AG20443 (cell line): ENCODE measurements at places on chromosomes 11 and 22.

- DNase-seq: no peak
Observed at GRCh38 chr11:118537409-118537980, 6.5 kb downstream of the TMEM25 start.

DNA sequence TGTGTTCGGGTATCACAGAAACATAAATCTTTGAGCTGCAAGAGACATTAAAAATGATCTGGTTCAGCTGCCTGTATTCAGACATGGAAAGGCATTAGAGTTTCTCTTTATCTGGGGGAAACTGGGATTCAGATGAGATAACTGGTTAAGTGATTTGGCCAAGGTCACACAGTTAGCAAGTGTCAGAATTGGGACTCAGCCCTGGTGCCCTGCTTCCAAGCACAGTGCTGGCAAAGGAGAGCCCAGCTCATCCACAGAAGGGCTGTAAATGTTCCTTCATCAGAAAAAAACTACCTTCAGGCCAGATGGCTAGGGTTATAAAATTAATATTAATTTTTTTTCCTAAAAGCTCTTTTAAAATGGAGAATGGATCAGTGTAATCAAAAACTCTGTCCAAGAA, 20.4 kb upstream of the CADM1 start:
- no peak for DNase-seq

DNA sequence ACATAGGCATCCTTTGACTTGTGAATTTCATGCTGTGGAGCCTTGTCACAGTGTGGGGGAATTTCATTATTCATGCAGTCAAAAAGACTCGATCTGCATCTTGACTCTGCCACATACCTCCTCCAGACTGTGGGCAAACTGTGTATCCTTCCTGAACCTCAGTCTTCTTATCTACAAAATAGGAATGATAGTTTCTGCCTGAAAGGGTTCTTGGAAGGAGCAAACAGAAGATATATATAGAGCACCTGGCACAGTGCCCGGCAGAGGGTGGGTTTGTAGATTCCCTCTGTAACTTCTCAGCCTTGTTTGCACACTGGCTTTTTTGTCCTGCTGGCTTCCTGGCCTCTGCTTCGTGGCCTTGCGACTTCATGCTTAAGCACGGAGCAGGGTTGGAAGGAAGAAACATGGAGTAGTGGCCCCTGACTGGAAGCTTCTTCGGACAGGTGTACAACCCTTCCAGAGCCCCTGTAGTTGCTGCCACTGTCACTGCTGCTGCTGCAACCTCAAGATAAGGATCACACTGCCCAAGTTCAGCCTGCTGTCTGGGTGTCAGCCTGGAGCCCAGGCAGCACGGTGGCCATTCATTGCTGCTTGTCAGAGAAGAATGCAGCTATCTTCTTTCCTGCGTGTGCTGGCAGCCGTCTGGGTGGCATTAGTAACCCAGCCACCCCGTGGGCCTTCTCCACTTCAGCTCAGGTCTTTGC, 106.4 kb downstream of the MICAL2 start:
- no peak for DNase-seq

DNA sequence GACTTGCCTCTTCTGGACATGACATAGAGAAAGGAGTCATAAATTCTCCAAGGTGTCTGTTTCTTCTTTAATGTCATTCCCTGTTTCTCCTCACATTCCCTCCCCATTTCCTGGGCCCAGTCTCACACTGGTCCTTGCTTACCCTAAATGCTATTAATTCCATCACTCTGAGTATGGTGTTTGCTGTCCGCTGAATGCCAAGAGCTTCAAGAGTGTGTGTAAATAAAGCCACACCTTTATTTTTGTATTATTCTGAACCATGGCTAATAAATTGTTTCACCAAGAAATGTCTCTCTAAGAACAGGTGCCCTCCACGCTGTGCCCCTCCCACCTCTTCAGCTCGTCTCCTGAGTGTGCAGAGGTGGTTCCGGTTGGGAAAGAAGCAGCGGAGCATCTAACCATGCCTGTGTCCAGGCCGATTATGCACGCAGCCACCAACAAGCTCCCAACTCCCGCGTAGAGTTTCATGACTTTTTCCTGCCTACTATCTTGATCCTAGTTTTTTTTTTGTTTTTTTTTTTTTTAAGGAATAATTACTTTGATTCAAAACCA, 8.6 kb downstream of the TMEM121B start:
- no peak for DNase-seq

- DNase-seq: no peak
Observed at GRCh38 chr11:57536947-57537619, at the start of gene SMTNL1. Gene SMTNL1, plus strand, starts transcription at chr11:57537595. Its CDS starts 5,048 bp downstream, at chr11:57542643.

DNA sequence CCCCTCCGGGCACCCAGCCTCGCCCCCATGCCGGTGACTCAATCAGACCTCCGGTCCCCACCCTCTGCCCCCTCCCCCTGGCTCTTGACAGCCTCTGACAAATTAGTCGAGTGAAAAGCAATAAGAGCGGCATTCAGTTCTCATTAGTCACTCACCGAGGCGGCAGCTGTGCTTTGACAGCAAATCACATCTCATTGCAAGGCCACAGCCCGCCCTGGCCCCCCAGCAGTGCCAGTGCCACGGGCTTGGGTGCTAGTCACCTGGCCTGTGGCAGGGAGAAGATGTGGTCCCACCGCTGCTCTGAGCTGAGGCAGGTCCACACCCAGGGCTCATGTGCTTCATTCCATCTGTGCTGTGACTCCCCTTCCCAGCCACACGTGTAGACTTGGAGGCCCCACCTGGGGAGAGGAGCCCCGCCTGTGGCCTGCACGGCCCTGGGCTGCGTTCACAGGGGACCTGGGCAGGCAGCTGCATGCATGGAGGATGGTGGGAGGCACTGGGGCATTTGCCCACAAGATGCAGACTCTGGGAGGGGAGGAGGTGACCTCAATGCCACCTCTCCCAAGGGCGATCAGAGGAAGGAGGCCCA, 7.4 kb upstream of the TH start:
- peak; percentile 59 for DNase-seq

GRCh38 chr11:96159968-96160367, 183.0 kb downstream of the MAML2 start:
- no peak for DNase-seq

DNA sequence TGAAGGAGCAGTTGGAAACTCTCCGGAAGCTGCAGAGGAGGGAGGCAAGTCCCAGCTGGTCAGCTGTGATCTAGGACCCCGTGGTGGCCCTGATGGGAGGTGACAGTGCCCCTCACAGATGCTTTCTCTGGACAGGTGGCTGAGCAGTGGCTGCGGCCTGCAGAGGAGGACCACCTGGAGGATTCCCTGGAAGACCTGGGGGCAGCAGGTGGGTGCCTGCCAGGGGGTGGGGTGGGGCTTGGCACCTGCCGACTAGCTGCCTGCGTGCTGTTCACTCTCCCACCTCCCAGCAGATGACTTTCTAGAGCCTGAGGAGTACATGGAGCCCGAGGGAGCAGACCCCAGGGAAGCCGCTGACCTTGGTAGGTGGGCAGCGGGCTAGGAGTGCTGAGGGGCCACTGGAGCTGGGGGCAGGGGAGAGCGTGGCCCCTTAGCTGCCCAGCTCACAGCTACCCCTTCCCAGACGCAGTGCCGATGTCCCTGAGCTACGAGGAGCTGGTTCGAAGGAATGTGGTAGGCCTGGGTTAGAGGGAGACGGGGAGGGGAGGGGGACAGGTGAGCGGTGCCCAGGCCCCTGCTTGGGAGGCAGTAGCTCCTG, 3.1 kb downstream of the SCO2 start:
- no peak for DNase-seq

DNA sequence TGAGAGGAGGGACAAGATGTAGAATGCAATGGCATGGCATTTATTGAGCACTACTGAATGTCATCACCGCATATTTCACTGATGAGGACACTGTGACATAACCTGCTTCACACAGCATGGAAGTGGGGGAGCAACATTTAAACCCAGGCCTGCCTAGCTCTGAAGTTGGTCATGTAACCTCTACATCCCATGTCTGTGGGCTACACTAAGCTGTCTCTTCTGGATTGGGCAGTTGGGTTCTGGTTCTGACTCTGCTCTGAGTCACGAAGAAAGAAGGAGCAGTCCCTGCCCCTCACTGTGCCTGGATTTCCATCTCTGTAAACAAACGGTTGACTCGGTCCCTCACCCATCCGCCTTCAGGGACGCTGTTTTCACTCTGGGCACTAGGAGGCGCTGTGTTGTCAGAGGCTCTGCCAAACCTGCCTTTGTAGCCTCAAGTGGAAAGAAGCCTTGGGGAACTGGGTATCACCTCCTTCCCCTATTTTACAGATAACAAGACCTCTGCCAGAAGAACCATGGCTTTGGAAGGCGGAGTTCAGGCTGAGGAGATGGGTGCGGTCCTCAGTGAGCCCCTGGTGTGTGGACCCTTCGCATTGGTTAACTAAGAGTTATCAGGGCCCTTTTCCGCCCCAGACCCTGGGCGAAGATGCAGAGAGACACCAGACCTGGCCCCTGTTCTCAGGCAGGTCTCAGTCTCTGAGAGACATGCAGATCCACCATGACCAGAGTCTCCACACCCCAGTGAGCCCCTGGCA, 12.7 kb upstream of the ARHGEF17 start:
- peak; percentile 85 for DNase-seq

- no peak for DNase-seq
Observed at GRCh38 chr11:110159476-110159875, 66.3 kb downstream of the ZC3H12C start.

GRCh38 chr11:95429376-95429907, 198.4 kb upstream of the SESN3 start:
- no peak for DNase-seq

GRCh38 chr11:125376117-125376516, 119.9 kb downstream of the FEZ1 start:
- no peak for DNase-seq

GRCh38 chr22:38843201-38843656, 599 bp downstream of the NPTXR start:
- peak; percentile 81 for DNase-seq

DNA sequence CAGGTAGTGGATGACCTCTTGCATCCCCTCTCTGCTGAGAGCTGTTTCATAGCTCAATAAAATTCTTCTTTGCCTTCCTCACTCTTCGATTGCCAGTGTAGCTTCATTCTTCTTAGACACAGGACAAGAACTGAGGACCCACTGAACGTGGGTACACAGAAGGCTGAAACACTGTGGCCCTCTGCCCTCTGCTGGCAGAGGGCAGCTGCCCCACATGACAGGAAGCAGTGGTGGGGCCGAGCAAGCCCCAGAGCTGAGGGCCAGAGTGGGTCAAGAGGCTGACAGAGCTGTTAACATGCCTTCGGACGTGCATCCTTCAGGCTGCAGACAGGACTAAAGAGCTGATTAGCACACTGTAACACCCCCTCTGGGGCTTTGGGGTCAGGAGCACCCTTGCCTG, 15.6 kb downstream of the SMC1B start:
- no peak for DNase-seq

DNA sequence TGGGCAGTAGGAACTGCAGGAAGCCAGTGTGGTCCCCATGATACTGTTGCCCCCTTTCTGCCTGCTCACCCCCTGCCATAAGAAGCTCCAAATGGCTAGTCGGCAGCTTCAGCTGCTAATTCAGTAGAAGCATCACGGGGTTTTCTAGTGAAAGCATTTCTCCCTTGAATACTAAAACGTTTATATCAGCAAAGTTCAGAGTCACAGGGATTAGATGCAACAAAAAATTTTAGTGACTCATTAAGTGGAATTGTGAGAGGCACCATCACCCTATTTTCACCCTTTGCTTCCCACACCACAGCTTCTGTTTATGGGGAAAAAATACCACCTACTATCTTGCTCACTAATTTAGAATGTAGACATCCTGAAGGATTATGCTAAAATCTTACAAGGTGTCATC, 25.2 kb downstream of the RAB39A start:
- no peak for DNase-seq

DNA sequence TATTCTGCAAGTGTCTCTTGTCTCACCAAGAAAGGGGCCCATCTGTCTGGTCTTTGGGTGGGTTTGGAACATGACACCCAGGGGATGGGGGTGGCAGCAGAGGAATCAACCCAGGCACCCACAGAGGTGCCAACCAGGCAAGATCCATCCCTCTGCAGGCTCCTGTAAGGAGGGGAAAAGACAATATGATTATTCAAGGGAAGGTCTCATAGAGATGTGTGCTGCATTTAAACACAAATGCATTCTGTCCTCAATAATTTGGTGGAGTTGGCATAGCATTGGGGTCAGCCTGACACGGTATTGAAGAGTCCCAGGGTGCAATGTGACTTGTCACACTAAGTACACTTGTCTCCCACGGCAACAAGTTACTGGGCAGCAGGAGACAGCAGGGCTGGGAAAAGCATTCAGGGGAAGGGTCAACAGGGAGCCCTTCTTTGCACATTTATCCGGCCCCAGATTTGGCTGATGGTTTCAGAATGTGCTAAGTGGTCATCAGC, 33.1 kb upstream of the SPON1 start:
- no peak for DNase-seq

DNA sequence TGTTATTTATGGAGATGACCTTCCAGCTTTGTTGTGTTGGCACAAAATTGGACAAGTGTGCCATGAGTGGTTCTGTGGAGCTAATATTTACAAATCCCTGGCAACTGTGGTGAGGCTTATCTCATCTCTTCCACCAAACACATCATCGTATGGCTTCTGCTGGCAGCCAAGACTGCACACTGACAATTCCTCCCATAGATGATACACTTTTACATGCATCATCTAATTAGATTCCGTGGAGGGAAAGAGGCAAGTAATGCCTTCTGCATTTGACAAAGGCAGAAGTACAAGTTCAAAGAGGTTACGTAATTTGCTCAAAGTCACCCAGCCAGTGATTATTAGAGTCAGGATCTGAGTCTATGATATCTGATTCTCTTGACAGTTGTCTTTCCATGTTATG, 62.7 kb upstream of the KIRREL3 start:
- DNase-seq: no peak

DNA sequence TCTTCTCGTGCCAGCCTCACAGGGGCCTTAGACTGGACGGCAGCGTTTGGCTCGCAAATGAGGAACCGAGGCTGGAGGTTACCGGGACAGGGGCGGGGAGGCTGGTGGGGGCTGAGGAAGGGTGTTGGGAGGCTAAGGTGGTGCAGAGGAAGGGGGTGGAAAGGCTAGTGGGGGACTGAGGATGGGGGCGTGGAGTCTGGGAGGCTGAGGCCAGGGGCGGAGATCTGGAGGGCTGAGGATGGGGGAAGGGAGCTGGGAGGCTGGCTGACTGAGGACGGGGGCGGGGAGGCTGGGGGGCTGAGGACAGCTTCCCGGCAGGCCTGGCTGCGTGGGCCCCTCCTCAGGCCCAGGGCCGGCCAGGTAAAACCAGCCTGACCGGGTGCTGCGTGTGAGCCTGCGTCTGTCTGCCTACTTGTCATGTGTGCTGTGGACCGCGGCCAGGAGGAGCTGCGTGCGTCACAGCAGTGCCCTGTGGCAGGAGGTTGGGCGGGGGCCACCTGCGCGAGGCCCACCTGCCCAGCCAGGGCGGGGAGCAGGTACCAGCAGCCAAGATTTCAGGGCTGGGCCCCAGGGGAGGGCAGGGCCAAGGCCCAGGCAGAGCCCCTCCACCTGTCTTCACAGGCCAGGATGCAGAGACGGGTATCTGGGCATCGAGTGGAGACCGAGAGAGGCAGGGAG, 9.4 kb upstream of the PIM3 start:
- no peak for DNase-seq

DNA sequence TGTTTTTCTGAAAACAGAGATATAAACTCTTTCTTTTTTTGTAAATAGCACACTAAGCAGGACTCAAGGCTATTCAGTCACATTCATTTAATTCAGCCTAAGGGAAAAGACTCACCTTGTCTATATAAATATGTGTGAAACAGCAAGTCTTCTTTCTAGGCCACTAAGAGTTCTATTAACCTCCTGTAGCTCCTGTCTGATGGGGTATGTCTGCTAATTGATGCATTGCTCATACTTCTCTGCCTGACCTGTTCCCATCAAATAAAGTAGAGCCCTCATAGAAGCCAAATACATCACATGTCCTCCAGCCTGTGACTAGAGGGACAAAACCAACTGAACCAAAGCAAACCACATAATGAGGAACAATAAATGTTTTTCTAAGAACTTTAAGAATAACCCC, 68.2 kb downstream of the MSANTD4 start:
- DNase-seq: no peak
